ENCODE measurements at places on chromosomes 7 and 10.

GRCh38 chr7:158108646-158109293, 478.9 kb downstream of the PTPRN2 start:
- DNase-seq: no peak

DNA sequence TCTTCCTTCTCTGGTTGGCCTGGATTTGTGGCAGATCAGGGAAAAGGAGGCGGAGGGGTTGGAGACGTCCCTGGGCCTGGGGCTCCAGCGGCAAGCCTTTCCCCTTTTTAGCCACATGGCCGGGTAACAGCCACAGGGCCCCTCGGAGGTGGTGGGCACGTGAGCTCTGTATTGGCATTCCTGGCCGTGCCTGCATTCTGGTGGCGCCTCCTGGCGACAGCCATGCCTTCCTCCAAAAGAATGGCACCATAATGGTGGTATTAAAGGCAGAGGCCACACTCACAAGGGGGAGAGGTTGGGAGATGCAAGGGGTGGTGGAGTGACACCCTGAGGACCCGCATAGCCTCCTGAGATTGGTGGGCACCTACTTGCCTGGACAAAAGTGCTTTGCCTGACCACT, 3.0 kb upstream of the AQP1 start:
- DNase-seq: no peak

DNA sequence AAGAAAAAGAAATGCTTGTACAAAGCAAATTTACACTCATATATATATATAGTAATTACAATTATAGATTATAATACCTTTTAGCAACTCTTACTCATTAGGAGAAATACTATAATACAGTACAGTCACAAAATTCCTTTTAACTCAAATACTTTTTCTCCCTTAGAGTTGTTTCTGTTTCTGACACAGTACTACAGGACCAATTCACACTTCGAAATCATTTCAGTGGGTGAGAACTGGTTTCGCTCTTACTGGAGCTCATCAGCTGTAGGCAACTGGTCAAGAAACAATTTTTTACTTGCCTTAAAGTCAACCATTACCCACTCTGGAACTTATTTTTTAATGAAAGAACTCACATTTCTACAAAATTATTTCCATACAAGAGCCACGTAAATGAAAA, 6.0 kb downstream of the CCDC186 start:
- no peak for DNase-seq

DNA sequence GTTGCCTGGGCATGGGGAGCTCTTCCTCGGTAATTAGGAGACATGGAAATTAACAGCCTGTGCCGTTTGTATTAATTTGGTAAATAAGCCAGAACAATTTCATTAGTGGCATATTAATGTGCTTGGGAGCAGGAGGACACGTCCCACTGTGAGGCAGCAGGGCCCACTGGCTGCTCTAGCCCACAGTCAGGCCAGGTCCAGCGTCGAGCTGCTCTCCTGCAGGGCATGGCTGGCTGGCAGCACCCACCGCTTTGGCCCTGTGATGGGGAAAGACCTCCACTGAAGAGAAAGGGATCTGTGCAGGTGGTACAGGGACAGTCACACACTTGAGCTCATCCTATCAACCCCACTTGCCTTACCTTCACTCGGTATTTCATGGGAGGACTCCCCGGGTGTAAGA, 37.5 kb upstream of the LRRC4 start:
- no peak for DNase-seq

DNA sequence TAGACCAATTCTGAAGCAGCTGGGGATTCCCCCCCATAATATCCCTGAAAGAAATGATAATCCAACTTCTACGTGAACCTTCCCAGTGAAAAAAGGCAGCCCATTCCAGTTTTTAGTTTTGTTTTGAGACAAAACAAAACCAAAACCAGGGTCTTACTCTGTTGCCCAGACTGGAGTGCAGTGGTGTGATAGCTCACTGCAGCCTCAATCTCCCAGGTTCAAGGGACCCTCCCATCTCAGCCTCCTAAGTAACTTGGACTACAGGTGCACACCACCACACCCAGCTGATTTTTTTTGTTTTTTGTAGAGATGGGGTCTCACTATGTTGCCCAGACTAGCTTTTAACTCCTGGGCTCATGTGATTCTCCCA, 12.5 kb upstream of the ARPC1A start:
- DNase-seq: no peak

GRCh38 chr10:131168238-131168875, 143.2 kb downstream of the TCERG1L start:
- DNase-seq: no peak

DNA sequence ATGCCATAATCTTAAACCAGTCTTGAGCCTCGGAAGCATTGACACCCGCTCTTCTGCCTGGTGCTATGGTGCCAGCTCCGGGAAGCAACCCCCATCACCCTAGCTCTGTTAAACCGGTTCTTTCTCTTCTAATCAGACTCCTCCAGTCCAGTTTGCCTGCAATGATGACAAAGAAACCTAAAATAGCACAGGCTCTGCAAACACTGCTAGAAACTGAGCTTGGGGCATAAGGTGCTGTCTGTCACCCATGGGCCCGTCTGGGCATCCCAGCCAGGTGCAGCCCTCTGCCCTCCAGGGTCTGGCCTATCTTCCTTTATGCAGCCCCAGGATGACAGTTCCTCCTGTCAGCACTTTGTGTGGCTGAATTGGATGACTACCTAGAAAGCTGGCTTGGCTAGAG, 14.2 kb upstream of the CAMK2G start:
- DNase-seq: no peak

All from fibroblast of upper back skin (primary cell).